ENCODE measurements at places on chromosomes 12 and 14. TPM values are rescaled to one million over a fixed set of nuclear protein-coding genes. Genes with fewer than 3 reads are reported as not detected.

CNTN1 gene
- total RNA-seq, result 0.11 TPM

CPNE6 gene
- not detected for total RNA-seq

ERGIC2 gene
- 91.1 TPM for total RNA-seq

- H3K27me3 ChIP-seq, result no peaks in the 10 kb centered on the region
- no peaks in the 10 kb centered on the region for H3K4me1 ChIP-seq
- H3K27ac ChIP-seq, result no peak overlapping the region
- H3K36me3 ChIP-seq, result no peaks in the 10 kb centered on the region
- no peak for DNase-seq
- no peak overlapping the region for H3K4me3 ChIP-seq
Measured at GRCh38 chr12:25395227-25395626, 144.5 kb upstream of the KRAS start.

PLEKHG7 gene
- total RNA-seq, result not detected

DNA sequence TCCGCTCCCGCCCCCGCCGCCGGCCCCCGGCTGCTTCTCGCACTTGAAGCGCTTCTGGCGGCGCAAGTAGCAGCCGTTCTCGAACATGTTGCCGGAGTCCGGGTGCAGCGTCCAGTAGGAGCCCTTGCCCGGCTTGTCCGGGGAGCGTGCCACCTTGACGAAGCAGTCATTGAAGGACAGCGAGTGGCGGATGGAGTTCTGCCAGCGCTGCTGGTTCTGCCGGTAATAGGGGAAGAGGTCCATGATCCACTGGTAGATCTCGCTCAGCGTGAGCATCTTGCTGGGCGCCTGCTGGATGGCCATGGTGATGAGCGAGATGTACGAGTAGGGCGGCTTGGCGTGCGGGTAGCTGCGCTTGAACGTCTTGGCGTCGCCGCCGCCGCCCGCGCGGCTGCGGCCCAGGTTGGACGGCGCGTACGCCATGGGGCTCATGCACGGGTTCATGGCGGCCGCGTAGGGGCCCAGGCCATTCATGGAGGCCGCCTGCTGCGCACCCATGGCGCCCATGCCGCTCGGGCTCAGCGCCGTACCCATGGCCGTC, 3.0 kb downstream of the FOXA1 start:
- DNase-seq, result no peak
- peaks cover 100% of the 10 kb centered on the region for H3K27me3 ChIP-seq
- H3K27ac ChIP-seq, result no peak overlapping the region
- H3K4me3 ChIP-seq, result no peak overlapping the region
- no peaks in the 10 kb centered on the region for H3K36me3 ChIP-seq
